Stimulated activated CD8-positive, alpha-beta memory T cell treated with anti-CD3 and anti-CD28 coated beads, Interleukin-4, amount 100 ng/mL, for 1 hour (primary cell): ENCODE measurements at places on chromosomes 2 and 18.

GRCh38 chr2:205580212-205580987 is 101.9 kb upstream of the NRP2 start:
- DNase-seq = no peak

GRCh38 chr2:219969508-219969907 is 342.1 kb downstream of the SLC4A3 start:
- DNase-seq = no peak

DNA sequence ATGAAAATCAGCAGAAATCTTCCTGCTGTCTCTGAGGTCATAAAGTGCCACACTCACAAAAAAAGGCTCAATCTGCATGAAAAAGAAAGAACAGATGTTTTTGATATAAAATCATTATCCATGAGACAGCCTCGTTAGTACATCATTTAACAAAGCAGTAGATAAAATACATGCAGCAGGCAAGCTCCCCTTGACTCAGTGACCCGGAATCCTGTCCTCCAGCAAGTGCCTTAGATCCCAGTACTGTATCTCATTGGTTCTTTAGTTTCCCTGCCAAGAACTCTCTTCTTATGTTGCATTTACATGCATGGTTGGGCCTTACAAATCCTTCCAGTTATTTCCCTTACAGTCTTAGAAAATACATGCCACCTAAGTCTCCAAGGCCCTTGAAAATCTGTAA is 148.9 kb upstream of the CCDC195 start:
- no peak for DNase-seq

DNA sequence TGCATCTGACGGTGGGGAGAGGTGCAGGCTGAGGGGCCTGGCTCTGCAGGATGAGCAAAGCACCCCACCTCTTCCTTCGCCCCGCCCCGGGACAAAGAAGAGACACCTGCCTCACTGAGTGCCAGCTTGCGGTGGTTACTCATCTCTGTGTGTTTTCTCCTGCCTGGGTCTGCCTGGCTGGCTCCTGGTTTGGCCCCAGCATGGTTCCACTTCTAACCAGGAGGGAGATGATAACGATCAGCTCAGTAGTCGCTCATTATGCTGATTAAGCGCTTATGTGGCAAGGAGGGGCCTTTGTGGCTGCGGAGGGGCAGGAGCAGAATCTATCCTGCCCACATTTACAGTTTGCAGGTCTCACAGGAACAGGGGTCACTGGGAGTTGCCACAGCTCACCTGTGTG is 68.7 kb upstream of the EDAR start:
- peak; percentile 5 for DNase-seq

DNA sequence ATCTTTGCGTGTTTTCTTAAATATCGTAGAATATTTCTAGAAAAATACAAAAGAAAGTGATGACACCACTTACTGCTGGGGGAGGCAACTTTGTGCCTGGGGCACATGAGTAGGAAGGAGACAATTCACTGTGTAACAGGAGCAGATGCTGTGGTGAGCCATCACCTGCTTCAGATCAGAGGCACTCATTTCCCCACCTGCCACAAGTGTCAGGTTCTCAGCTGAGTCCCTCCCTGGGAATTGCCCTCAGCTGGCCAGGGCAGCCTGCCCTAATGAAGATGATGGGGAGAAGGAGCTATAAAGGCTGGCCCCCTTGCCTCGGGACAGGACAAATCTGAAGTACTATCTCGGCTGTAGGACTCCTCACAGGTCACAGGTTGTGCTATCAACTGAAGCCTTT is 322.8 kb downstream of the STK39 start:
- DNase-seq = no peak

GRCh38 chr2:13543550-13543949 is 826.8 kb downstream of the TRIB2 start:
- DNase-seq = no peak

- DNase-seq = no peak
These were observed 204.8 kb downstream of the LDLRAD4 start for GRCh38 chr18:13423352-13423751.

- DNase-seq = no peak
These were observed 395.4 kb downstream of the EPHA4 start for GRCh38 chr2:221176667-221177066.

DNA sequence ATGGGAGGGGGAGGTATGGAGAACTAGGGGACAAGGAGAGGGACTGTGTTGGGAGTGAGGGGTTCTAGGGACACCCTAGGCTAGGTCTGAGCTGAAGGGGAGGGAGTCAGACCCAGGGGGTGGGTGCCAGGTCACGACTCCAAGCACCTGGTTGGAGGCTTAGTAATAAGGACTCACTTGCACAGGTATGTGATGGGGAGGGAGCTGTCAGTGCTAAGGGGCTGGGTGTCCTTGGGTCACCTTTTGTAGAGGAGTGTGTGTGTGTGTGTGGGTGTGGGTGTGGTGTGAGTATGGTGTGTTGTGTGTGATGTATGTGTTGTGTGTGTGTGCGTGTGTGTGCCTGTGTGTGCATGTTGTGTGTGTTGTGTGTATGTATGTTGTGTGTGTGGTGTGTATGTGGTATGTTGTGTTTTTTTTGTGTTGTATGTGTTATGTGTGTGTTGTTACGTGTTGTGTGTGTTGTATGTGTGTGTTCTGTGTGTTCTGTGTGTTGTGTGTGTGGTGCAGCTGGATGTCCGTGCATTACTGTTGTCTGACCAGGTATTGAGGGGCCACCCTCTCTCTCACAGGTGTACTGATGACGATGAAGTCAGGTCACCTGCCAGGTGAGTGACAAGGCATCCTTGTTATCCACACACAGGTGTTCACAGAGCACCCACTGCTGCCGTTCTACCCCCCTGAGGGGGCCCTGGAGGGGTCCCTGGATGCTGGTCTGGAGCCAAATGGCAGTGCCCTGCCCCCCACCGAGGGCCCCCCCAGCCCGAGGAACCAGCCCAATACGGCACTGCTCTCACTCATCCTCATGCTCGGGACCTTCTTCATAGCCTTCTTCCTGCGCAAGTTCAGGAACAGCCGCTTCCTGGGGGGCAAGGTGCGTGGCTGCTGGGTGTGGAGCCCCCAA is 9.8 kb downstream of the SLC4A3 start:
- no peak for DNase-seq

DNA sequence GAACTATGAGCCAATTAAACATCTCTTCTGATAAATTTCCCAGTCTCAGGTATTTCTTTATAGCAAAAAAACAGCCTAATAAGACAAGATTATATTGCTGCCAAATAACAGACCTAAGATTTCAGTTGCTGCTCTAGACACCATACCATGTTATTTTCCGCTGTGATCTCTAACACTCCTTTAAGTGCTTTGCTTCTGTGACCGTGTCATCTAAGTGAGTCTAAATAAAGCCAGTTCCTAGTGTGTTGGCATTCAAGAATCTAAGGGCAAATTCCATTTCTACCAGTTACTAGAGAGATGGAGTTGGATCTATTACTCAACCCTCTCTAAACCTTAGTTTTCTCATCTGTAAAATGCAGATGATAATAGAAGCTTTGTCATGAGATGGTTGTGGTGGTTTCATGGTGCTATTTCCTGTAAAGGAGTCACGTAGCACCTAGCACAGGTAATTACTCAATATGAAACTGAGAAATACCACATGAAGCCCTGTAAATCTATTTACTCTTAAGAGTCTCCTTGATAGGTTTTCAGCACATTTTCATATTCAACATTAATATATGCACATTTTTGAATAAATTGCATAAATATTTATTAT is 40.5 kb downstream of the SPHKAP start:
- no peak for DNase-seq

DNA sequence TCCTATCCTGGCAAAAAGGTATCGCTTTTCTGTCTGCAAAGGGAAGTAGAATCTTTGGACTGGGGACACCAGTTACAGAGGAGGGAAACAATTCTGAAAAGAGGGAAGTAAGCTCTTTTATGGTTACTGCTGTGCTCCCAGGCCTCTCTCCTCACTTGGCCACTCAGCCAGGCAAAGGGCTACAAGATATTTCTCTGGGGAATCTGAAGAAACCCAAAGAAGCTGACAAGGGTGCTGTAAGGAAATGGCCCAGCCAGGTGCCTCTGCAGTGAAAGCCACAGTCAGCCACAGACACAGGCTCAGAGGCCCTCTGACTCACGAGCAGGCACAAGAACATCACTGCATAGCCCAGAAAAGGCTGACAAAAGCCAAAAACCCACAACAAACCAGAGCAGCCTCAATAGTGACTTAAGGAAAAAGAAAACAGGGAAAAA is 5.8 kb downstream of the HDLBP start:
- peak; percentile 47 for DNase-seq

DNA sequence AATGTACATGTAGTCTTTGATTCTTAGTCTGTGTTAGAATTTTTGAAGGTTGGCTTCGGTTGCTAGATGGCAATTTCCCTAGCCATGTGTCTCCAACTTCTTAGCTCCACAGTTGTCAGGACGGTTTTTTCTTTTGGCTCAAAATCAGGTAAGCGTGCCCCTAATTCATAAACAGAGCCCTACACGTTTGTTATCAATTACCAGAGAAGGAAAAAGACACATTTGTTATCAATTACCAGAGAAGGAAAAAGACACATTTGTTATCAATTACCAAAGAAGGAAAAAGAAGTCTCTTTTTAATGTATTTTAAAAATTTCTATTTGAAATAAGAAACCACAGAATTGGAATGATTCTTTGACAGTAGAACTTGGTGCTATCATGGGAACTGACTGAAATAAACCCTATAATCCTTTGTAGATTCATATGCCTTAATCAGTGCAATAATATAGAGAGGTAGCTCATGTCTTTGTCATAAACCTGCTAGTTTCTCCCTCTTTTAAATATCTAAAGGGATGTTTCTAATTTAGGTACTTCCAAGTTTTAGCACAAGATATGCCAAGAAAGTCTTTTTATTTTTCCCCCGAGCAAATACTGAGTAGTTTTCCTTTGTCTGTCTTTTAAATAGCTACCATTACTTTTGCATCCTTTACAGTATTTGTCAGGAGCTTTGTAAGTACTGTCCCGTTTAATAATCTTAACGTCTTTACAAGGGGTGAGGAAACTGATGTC is 35.9 kb downstream of the CAMKMT start:
- no peak for DNase-seq

DNA sequence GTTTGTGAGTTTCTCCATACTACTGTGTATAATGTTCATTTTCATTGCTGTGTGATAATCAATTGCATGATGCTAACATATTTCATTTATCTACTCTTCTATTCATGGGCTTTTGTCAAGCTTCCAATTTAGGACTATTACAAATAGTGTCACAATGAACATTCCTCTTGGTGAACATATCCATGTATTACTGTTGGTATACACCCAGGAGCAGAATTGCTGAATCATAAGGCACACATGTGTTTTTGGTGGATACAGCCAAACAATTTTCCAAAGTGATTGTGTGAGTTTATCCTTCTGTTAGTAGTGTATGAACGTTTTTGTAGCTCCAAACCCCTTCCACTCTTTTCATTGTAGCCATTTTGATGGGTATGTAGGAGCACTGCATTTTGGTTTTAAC is 101.6 kb upstream of the COPS8 start:
- no peak for DNase-seq

GRCh38 chr2:133509777-133510176 is 58.5 kb downstream of the NCKAP5 start:
- DNase-seq = no peak

GRCh38 chr18:45958730-45959129 is 8.4 kb downstream of the EPG5 start:
- no peak for DNase-seq

- DNase-seq = no peak
These were observed 1.4 kb upstream of the ACVR2A start for GRCh38 chr2:147843391-147843863.

DNA sequence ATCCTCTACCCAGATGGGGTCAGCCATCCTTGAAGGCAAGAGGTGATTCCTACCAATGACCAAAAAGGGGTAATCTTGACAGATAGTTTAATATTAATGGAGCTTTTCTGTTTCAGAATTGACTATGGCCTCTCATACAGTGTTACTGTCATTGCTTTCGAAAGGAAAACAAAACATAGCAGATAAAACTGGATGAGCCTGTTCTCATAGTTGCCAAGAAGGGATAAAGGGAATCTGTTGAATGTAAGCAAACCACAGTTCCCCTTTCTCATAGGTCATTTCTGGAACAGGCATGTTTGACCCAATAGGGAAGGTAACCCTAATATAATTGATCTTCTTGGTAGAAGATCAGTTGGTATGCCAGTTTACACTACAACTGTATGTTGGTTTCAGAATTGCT is 1.6 kb downstream of the RAB27B start:
- DNase-seq = no peak
